ENCODE measurements at places on chromosomes 2 and 18.

DNA sequence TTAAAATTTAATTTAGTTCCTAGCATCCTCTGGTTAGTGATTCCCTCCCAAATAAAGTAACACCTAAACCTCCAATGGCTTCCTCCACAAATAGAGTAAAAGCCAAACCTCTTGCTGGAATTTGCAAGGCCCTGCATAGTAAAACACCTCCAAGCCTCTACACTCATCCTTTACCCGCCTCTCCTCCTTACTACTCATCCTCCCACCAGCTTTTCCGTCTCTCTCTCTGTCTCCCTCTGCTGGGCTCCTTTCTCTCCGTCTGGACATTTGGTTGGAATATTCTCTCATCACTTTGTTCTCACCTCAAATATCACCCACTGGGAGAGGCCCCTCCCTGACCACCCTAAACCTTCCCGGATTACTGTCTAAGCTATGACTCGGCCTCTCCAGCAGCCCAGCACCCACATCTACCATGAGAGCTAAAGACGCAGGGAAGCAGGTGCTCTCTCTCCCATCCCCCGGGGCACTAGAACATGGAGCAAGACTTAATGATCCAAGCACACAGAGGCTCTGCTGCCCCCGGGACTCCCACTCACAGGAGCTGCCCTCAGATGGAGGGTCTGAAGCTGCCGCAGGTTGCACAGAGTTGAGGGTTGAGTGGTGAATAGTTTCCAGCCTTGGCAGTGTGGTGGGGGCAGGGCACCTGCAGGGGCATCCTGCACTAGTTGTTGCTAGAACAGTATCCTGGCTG, 167.2 kb downstream of the FBXO15 start:
- DNase-seq, result no peak

GRCh38 chr18:9719421-9719981, 11.4 kb downstream of the RAB31 start:
- no peak for DNase-seq

- DNase-seq, result peak; percentile 32
Measured at GRCh38 chr2:29000481-29000880, 19.4 kb downstream of the TOGARAM2 start.

DNA sequence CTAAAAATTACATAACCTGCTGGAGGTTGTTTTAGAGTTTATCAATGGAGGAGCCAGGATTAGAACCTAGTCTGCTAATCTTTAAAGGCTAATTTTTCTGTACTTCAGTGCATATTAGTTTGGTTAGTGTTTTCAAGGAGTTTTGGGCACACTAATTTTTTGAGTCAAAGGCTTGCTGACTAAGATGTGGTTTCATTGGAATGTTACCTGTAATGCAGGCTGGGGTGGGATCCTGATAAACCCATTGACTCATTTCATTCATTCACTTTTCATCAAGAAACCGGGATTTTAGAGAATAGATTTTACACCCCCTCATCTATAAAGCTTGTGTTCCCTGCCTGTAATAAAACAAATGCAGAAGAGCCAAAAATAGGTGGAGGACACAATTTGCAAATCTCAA, 91.9 kb upstream of the IL1R2 start:
- DNase-seq, result no peak

GRCh38 chr2:58756336-58756735, 515.2 kb upstream of the FANCL start:
- DNase-seq, result no peak

GRCh38 chr18:41618147-41618546, 336.9 kb upstream of the PIK3C3 start:
- no peak for DNase-seq

DNA sequence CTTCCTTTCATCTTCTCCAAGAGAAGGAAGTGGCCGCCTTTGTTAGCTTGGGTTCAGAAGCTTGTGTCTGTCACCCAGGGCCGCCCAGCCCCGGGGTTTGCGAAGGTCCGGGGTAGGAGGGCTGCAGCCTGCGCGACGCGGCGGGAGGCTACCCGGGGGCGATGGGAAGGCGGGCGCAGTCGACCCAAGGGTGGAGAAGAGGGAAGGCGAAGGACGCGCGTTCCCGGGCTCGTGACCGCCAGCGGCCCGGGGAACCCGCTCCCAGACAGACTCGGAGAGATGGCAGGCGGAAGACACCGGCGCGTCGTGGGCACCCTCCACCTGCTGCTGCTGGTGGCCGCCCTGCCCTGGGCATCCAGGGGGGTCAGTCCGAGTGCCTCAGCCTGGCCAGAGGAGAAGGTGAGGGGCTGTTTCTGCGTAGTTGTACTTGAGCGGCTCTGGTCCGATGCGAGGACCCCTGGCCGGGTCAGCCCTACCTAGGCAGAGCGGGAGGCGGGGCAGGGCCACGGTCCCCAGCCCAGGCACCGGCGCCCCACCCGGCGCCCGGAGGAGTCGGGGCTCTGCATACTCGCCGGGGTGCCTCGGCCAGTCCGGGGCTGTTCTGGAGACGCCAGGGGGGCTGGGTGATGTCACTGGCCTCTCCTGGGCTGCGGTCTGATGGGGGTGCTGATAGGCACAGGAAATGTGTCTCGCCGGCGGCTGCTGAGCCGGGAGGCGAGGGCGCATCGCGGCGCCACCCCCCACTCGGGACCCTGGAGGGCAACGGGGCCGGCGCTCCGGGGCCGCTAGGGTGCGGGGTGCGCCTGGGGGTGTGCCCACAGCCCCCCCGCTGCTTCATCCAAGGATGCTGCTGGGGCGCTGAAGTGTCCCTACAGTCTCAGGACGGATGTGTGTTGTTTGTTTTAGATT, at the start of gene QPCT:
Gene QPCT, plus strand, starts transcription at position 178 of the 909 bp plus-strand sequence. Its CDS starts 102 bp downstream, at position 280.
- peak; percentile 62 for DNase-seq

DNA sequence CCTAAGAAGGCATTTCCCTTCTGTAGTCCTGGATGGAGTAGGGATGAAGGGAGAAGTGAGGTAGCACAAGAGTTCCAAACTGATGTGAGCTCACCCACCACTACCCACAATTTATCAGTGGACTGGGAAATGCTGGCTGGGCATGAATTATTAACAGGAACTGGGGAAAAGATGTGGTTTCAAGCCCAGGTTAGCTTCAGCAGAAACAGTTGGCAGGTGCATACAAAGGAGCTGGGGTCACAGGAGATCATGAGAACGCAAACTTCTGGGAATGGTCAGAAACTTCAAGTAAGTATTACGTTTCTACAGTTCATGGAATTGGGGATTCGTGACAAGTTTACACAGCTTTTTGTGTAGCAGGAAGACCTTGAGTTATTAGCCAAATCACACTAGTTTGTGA, 5.4 kb downstream of the CCDC141 start:
- no peak for DNase-seq

- no peak for DNase-seq
Measured at GRCh38 chr2:183195998-183196409, 71.8 kb downstream of the NUP35 start.

DNA sequence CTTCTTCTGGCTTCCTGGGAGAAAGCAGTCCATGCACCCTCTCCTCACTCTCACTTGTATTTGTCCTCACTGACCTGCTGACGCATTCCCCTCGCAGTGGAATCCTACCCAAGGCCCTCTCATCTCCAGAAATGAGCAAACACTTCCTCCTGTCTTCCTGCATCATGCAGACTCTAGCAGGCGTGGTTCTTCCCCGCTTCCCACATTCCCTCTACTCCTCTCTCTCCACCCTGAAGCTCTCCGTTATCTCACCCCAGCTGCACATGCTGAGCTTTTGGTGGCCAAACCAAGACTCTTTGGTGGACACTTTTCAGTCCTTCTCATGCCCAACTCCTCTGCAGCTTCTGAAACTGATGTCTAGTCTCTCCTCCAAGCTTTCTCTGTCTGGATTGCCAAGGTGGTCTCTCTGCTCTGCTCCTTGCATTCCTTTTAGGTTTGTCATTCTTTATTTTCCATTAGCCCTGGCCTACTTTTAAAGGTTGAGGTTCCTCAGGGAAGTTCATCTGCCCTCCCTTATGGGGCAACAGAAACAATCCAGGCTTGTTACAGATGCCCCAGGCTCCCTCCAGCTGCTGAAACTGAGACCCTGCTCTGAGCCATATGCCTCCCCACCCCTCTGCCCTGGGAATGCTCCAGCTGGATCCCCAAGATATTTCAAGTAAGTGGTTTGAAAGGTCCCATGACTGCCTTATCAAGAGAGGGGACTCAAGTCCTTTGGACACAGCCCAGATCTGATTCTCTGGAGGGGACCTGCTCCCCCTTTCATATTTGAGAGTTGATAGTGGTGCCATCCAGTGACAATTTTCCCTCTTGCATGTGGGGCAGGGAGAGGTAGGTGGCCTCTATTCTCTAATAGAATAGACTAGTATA, 835 bp upstream of the IL18RAP start:
- DNase-seq, result no peak

- no peak for DNase-seq
Measured at GRCh38 chr2:176192351-176192750, 3.9 kb downstream of the HOXD1 start.

DNA sequence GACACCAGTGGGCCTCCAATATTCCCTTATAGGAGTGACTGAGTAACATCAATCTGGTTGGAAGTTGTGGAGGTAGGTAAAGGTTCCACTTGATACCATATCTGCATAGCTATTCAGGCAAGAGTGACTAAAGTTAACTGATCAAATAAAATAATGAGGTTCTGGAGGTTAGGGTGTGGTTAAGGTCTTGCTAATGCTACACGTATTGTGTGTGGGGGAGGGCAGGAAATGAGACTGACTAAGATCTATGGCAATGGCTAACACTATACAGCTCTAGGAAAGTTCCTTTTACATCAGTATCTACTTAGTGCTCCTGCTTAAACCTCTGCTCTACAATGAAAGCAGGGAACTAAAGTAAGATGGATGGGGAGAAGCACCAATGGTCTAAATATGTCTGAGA, 149.1 kb upstream of the MGAT5 start:
- no peak for DNase-seq

GRCh38 chr2:109130723-109130995, 1.7 kb downstream of the SH3RF3 start:
- no peak for DNase-seq

- no peak for DNase-seq
Measured at GRCh38 chr2:127590386-127591190, 55.1 kb downstream of the MYO7B start.

GRCh38 chr2:28401948-28402550, 9.4 kb downstream of the FOSL2 start:
- DNase-seq, result no peak

DNA sequence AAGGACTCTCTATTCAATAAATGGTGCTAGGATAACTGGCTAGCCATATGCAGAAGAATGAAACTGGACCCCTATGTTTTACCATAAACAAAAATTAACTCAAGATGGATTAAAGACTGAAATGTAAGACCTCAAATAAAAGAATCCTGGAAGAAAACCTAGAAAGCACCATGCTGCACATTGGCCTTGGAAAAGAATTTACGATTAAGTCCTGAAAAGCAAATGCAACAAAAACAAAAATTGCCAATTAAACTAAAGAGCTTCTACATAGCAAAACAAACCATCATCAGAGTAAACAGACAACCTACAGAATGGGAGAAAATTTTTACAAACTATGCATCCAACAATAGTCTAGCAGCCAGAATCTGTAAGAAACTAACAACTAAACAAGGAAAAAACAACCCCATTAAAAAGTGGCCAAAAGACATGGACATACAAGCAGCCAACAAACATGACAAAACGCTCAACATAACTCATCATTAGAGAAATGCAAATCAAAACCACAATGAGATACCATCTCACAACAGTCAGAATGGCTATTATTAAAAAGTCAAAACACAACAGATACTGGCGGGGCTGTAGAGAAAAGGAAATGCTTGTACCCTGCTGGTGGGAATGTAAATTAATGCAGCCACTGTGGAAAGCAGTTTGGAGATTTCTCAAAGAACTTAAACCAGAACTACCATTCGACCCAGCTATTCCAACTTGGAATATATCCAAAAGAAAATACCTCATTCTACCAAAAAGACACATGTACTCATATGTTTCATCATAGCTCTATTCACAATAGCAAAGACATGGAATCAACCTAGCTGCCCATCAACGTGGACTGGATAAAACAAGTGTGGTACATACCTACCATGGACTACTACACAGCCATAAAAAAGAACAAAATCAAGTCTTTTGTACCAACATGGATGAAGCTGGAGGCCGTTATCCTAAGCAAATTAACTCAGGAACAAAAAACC, 30.6 kb downstream of the SEPTIN10 start:
- no peak for DNase-seq

- DNase-seq, result no peak
Measured at GRCh38 chr18:54975598-54975997, 16.3 kb upstream of the CCDC68 start.
